ENCODE measurements at places on chromosomes 12 and 14.

DNA sequence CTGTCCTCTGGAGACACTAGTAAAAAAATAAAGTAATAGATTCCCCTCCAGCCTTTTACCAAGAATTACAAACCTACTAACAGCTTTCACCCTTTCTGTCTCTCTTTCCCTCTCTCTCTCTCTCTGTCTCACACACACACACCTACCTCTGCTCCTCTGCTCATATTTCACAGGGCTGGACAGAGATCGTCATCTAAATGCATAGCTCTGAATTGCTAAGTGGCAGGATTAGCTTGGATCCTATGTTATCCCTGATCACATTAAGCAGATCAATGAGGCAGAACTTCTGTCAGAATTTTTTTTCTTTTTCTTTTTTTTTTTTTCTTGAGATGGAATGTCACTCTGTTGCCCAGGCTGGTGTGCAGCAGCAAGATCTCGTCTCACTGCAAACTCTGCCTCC is 22.9 kb downstream of the VCPKMT start:
- peak; percentile 79 for DNase-seq

- peak; percentile 55 for DNase-seq
Observed at GRCh38 chr12:6074979-6075585, 49.4 kb downstream of the VWF start.

DNA sequence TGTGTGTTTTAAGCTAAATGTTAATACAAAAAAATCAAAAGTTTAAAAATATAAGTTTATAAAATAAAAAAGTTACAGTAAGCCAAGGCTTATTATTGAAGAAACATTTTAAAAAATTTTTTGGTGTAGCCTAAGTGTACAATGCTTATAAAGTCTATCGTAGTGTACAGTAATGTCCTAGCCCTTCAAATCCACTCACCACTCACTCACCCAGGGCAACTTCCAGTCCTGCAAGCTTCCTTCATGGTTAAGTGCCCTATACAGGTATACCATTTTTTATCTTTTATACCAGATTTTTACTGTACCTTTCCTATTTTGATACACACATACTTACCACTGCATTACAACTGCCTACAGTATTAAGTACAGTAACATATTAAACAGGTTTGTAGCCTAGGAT is 11.9 kb downstream of the UBE2N start:
- no peak for DNase-seq

DNA sequence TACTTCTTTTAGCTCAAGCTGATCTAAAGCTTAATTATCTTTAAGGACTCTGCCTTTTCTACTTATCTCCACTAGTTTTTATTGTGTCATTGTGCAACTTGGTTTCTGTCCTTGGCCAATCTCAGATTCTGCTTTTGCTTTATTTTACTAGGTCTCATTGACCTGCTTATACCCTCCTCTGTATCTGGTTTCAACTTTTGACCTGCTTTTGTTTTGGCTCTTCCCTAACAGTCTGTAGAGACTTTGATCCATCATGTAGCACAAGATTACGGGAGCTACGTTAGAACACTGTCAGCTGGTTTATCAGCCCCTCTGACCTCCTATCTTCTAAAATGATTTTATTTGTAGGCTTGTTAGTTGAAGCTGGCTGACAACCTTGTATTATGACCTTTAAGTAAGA is 43.6 kb downstream of the ZCRB1 start:
- DNase-seq: no peak

GRCh38 chr12:119176267-119177055 is 2.3 kb upstream of the HSPB8 start:
- peak; percentile 40 for DNase-seq

DNA sequence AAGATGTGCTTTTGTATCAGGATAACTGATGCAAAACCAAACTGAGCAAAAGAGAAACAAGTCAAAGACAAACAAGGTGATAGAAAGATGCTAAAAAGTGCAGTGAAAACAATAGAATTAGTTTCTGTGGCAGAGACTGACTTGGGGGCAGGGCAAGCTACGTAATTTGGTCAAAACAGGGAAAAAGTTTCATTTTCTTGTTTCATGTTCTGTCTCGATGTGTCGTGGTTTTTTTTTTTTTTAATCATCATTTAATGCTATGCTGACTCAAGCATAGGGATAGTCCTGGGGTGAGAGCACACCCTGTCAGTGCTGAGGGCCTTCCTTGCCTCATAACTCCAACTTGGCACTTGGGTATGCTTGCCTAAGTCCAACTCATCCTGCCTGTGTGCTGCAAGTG is 144.1 kb upstream of the PTPRQ start:
- no peak for DNase-seq

- DNase-seq: peak; percentile 78
Observed at GRCh38 chr14:59028476-59029202, 159.8 kb upstream of the DAAM1 start.
